ENCODE measurements at places on chromosomes 5 and 9.
A peak's percentile ranks its signal among the peaks of the same experiment; 100 is the strongest.

DNA sequence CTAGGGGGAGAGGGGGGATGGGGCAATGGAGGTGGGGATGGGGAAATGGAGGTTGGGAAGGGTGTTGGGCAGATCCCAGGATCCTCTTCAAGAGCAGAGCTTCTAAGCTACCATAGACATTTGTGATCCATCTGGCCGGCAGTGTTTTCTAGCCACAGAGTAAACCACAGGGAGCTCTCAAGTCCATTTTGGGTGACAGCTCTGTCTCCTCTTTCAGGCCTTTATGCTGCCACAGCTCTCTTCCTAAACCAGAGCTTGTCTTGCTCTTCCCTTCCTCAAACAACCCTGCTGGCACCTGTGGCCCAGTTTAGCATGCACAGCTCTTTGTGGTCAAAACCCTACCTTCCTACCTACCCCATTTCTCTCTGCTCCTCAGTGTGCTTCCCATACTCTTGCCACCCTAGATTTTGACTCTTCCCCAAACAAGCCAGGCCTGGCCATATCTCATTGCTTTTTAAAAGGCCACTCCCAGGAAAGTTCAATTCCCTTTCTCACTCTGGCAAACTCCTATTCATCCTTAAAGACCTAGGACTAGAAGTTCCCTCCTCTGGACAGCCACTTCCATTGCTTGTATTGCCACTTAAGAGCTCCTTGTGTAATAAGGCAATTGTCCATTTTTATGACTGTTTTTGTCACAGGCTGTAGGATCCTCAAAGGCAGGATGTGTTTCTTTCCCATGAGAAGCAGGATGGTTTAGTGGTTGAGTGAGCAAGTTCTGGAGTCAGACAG, 84.3 kb upstream of the PANK3 start:
- DNase-seq = no peak

- DNase-seq = no peak
Measured at GRCh38 chr5:21263361-21263760, 1275.4 kb upstream of the CDH18 start.

DNA sequence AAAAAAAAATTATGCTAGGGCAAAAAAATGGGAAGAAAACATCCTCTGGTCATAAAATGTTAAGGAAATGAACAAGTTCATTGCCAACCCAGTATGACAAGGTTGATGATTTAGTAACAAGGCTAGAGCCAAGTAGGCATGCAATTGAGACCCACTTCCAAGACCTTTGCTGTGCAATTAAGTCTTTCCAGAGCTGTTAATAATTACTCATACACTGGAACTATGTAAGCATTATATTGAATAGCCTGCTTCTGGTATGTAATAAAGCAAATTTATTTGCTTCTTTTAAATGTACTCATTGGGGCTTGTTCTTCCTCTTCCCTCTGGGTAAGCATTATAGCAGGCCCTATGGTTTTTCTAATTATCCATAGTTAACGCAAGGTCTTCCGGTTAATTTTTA, 32.5 kb upstream of the SNAPC3 start:
- DNase-seq = no peak

GRCh38 chr5:179863449-179864085, 5.0 kb upstream of the MRNIP start:
- DNase-seq = no peak

DNA sequence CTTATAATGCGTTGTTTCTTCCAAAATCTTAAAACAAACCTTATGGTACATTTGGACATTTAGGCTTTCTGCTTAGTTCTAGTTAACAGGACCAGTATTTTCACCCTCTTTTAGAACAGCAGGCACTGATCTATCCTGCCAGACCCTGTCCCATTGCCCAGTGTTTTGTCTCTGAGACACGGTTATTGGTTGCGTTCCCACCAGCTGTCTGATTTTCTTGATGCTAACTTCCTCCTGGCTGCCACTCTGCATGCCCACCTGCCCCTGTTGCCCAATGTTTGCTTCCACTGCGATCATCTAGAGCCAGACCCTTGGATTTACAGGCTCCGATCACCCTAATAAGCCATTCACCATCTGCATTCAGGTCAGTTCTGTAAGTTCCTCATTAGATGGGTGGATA, 506.0 kb upstream of the CDH6 start:
- DNase-seq = no peak

DNA sequence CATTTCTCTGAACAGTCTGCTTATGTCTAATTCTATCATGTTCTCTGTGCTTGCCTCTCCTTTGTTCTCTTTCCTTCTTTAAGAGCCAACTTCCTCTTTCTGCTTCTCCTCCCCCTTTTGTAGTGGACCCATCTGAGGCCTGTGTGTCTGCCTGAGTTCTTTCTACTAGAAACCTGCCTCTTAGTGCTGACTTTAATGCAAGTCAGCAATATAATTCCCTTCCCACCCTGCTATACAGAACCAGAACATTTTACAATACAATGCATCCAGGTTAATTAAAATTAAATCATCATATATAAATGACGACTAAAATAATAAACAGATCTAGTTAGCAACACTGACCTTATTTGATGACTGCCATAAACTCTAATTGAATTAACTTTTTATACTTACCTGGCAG, 82.6 kb upstream of the GAS1 start:
- DNase-seq = no peak

GRCh38 chr5:72691751-72692150, 124.7 kb upstream of the TNPO1 start:
- no peak for DNase-seq

DNA sequence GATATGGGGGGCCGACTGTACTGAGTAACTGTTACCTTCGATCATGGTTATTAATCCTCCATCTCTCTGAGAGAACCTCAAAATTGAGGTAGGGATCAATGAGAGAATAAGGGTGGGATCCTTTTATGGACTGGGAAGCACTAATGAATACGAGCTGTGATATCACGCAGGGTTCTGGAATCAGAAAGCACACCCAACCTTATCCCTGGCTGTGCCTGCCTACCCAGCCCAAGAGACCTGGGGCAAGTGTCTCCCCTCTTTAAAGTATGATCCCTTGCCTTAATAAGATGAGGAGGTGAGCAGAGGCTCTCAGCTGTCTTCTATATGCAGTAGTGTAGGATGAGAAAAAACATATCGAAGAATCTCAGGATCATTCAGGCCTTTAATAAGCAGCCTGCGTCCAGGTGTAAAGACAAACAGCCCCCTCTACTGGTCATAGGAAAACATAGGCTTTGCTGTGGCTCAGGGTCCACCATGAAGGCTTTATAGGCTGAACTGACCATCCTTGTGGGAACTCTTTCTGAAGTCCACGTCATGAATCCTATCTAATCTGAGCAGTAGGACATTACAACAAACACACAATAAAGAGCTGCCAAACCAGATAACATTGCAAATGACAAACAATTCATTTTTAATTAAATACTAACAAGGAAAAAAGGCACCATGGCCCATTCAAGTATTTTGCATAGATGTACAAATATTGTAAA, 16.8 kb downstream of the NIPAL4 start:
- DNase-seq = peak; percentile 52

DNA sequence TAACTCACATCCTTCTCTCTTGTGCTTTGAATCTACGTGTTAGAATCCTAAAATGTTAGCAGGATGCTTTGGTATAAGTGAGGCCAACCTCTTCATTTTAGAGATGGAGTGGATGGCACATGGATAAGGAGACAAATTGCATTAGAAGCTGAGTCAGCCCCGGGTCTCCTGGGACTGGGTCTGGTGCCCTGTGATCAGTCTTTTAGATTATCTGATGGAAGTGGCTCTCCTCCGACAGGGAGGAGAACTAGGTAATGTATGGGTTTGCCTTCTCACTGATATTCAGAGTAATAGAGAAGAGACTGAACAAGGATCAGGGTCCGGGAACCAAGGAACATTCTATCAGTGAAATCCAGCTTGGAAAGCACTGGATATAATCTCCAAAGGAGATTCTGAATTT, 74.9 kb upstream of the TNFSF8 start:
- DNase-seq = no peak

GRCh38 chr9:129012343-129012742, 15.8 kb downstream of the SH3GLB2 start:
- DNase-seq = no peak

- no peak for DNase-seq
Measured at GRCh38 chr9:132472199-132472598, 62.2 kb downstream of the CFAP77 start.

GRCh38 chr5:147075187-147075586, 159.6 kb upstream of the STK32A start:
- no peak for DNase-seq

DNA sequence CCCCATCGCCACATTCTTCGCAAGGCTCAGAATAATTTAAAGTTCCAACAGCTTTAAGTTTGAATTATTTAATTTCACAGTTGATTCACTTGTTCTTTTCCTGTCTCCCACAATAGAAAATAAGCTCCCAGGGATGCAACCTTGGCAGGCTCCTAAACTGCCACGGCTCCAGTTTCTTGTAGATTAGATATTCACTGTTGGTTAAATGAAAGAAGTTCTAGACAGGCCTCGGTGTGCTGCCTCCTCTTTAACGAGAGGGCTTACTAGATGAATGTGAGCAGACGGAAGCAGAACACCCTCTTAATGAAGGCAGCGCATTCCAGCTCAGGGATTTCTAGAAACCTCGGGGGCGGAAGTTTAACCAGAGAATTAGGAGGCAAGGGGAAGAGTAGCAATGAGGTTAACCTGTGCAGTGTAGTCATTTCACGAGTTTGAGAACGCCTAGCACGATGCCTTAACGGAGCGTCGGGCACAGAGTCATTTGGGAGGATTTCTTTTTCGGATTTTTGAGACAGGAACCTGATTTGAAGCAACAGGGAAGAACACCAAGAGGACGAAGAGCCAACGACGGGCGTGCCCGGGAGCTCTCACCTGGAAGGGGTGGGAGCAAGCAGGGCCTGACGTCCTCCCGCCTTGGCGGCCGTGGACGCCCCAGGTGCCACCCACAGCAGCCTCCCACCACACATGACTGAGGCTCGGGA, 637 bp upstream of the SMC5 start:
- DNase-seq = no peak

DNA sequence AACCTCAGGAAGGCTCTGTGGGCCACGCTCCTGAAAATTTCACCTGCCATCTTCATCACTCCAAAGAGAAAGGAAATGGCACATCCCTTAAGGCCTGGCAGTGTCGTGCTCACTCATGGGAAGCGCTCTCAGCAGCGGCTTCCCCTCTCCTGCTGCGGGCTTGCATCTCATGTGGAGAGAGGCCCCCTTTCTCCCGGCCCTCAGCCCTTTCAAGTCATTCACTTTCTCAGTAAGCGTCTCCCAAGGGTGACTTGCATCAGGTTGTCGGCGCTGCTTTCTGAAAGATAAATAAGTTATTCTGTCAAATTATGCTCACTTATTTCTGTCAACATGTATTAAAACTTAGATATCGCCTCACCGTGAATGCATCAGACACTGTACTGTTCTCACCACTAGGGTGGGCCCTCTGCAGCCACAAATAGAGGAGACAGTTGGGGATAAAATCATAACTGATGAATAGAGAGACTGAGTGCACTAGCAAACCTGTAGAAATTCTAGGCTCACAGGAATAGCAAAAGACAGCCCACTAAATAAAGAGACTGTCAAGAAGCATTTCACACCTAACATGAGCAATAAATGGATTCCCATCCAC, 174.6 kb downstream of the RFK start:
- no peak for DNase-seq

- no peak for DNase-seq
Measured at GRCh38 chr5:31702712-31703111, 63.8 kb downstream of the PDZD2 start.

DNA sequence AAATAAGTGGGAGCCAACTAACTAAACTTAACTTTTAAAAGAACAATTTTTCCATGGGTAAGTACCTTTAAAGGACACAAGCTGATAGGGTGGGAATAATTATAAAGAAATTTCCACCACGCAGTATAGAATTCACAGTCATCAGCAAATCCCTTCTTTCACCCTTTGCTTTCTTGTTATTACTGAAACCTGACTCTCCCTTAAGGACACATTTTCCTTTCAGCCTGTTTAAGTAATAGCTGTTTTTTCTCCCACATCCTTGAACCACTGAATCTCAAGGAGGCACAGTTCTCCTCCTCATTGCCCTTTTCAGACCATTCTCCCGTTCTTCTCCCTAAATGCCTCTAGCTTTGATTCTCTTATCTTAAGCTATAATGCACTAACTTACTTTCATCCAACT, 6.3 kb downstream of the C5orf15 start:
- no peak for DNase-seq

DNA sequence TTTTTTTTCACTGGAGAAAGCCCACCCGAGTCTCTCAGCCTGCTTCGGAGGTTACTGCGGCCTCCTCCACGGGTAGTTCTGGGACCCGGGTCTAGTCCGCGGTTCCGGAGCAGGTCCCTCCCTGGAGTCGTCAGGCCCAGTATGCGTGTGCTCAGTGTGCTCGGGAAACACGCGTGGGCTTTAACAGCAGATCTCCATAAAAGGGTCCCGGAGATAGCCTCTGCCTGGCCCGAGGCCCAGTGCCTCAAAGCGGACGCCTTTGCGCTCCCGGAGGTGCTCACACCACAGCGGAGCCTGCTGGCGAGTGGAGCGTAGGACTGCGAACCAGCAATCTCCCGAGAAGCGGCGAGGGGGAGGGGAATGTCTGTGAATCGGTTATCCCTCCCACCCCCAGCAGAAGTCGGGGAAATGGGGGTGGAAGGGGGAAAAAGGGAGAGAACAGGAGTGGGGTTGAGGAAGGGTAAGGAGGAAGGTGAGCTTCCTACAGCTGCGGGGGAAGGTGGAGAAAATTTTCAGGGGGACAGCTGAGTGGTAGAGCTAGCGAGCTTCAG, 28.7 kb downstream of the CDKN2A start:
- DNase-seq = peak; percentile 58

DNA sequence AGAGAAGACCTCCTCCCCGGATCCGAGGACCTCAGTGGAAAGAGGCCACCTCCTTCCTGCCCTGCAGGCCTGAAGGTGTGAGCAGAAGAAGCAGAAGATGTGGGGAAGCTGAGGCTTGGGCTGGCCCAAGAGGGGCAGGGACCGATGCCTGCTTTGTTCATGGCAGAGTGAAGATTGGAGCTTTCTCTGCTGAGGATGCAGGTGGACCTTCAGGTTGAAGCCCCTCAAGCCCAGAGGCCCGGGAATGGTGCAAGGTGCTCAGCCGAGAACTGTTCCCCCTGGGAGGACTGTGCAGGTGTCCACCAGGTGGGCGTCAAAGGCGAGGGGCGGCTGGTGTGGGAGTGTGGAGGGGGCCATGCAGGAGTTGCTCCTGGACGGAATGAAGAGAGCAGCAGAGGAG, 277.9 kb upstream of the IRX2 start:
- no peak for DNase-seq

GRCh38 chr5:124725040-124725434, 21.4 kb downstream of the ZNF608 start:
- no peak for DNase-seq

DNA sequence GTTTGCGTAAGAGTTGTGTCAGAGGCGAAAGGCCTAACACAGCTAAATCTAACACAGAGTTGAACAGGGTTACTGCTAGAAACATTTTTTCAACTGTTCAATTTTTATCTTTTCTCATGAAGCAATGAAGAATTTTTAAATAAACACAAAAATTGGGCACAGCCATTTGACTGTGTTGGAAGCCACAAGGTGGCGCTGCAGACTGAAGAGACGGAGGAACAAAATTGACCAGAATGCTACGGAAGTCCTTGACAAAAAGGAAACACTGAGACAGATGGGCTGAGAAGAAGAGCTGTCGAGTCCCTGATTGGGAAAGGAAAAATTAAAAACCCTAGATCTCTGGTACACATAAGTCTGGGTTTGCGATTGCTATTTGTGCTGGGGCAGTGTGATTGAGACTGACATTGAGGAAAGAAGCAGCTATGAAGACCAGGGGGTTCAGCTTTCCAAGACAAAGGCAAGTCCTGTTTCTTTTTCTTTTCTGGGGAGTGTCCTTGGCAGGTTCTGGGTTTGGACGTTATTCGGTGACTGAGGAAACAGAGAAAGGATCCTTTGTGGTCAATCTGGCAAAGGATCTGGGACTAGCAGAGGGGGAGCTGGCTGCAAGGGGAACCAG, at the start of gene PCDHB9:
Gene PCDHB9, plus strand, starts transcription at position 265 of the 616 bp plus-strand sequence. Its CDS starts 158 bp downstream, at position 423.
- DNase-seq = peak; percentile 34

Data from CD4-positive, alpha-beta T cell treated with Interleukin-21 for 1 hour (primary cell).